ENCODE measurements at places on chromosomes 2 and 18.

DNA sequence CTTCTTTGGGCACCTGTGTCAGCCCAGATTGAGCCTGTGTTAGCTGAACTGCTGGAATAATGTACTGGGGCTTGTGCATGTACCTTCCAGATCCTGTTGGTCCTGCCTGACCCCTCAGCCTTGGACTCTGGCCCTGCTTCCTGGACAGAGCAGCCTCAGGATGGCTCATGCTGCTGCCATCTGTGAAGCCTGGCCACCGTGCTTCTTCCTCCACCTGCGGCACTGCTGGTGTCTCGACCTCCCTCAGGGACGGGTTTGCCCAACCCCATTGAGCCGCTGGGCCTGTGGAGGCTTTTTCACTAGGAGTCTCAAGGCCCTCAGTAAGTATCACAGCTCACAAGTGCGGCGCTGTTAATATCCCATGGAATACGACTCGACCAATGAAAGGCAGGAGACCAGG is 342.7 kb downstream of the TGIF1 start:
- DNase-seq: no peak

GRCh38 chr2:120982598-120982997 is 246.9 kb downstream of the GLI2 start:
- DNase-seq: no peak

GRCh38 chr2:218291318-218292047 is 820 bp downstream of the TMBIM1 start:
- DNase-seq: no peak

DNA sequence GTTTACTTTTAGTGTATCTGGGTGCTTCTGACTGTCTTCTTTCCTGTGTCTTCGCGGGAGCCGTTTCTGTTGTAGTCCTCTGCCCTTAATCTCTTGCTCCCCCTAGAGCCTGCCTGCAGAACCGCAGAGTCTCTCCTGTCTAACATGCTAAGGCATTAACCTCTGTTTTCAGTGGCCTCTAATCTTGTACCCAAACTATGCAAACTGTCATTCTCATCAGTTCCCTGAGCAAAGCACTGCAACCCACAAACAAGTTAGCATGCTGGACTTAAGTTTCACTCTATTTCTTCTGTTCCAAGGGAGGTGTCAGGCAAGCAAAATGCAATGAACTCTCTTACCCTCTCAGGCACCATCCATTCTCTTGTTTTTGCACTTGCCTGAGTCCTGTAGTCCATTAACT is 138.4 kb downstream of the OTX1 start:
- DNase-seq: no peak

DNA sequence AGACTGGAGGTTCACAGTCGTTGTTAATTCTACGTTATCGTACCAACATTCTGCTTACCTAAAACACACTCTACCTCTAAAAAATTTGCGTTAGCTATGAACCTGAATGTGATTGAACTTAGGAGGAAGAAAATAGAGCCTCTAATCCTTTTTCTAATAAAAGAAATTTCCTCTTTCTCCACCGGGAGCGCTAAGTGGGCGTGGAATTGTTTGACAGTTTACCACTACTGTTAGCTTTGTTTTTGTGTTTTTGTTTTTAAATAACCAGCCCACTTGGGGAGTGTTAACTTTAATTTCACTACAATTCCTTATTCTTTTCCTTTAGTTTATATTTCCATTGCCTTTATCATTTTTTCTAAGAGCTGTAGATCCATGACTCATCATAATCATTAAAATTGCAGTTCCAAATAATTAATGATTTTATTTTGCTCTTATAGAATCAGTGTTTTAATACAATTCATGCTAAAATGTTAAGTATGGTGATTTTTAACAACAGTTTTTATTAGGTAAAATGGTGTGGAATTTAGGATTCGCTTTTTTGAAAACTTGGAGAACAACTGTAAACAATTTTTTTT is 55.0 kb upstream of the ITM2C start:
- DNase-seq: no peak

- DNase-seq: no peak
Observed at GRCh38 chr18:28063271-28063761, 113.6 kb downstream of the CDH2 start.

DNA sequence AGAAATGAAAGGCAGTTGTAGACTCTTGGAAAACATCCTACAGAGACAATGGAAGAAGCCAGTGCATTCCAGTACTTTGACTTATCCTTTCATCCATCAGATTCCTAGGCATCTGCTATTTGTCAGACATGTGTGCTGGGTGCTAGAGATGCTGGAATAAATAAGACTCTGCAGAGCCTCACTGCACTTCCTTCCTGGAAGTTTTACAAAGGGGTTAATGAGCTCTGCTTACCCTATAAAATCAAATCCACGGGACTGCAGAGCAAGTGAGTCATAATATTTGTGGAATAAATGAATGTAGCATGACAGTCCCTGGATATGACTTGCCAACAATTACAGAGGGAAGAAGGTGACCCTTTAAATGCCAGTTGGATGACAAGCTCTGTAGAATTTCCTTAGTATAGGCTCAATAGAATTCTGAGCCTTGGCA is 52.7 kb upstream of the NPAS2 start:
- DNase-seq: no peak

DNA sequence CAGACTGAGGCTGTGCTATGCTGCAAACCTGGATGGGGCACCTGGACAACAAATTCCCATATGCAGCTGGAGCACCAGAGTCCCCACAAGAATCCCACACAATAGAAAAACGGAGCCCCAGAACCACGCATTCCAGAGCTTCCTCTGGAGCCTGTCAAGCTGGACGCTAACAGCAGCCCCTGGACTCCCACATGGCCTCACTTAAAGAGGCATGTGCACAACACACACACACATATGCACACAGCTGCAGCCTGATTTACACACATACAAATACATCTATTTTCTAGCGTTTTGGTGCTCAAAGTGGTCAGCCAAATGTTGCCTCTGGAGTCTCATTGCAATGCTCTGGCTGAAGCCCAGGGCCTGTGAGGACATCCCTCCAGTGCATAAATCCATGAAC is 632.7 kb upstream of the ID2 start:
- no peak for DNase-seq

- no peak for DNase-seq
Observed at GRCh38 chr18:74390900-74391299, 66.2 kb downstream of the DIPK1C start.

- DNase-seq: no peak
Observed at GRCh38 chr18:47250391-47251046, 941 bp downstream of the SKOR2 start.

- DNase-seq: no peak
Observed at GRCh38 chr2:26540306-26540705, 62.4 kb upstream of the OTOF start.

DNA sequence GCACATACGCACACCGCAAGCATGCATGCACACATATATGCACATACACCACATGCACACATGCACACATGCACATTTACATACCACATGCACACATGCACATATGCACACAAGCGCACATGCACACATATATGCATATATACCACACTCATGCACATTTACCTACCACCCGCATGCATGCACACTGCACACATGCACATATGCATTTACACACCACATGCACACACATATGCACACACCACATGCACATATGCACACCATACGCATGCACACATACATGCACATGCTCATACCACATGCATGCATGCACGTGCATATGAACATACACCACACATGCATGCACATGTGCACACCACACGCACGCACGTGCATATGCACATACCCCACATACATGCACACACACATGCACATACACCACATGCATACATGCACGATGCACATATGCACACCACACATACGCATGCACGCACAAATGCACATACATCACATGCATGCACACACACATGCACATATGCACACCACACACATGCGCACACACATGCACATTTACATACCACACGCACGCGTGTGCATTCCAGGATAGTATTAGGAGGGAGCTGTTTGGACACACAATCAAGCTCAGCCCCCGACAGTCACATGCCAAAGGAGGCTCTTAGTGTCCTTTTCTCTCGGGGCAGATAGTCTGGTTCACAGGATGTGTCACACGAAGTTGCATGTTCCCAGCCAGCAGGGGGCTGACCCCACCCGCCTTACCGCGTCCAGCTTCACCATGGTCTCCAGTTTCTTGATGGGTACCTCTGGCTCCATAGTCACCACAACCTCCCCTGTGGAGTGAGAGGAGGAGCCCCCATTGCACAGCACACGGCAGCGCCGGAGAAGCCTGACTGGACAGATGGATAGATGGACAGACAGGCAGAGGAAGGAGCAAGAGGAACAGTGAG is 5.9 kb downstream of the OTOF start:
- no peak for DNase-seq

DNA sequence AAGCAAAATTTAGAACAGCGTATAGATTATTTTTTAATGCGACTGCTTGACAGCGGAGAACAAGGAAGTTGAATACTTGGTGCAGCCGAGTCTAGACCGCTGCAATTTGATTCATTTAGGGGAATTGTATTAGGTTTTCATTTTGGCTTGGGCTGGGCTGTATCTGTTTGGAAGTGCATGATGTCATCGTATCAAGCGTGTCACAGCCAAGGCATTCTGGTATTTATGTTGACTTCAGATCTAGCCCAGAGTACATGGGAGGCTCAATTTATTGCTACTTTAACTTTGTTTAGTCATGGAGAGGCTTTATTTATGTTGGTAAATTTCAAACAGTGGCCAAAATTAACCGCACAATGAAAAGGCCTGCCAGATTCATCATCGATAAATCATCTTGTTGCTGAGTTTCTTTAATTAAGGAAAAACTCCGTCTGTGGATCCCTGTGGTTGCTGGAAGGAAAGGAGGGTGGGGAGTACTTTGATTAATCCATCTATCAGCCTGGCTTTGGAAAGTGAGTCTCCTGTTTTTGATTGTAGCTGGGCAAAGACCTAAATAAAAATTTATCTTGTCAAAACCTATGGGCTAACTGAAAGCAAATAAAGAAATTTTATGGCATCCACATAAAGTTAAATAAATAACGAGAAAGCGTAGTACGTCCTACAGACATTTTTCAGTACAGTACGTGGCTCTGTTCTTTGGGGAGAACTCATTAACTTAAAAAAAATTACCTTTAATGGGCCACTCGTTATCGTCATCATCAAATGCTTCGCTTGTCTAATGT is 230.4 kb upstream of the SPRED2 start:
- no peak for DNase-seq

Data from midbrain (tissue), 1 donor.